ENCODE measurements at places on chromosomes 2 and 18.

GRCh38 chr2:104707056-104707455 lies 146.9 kb upstream of the POU3F3 start:
- no peak for DNase-seq

- DNase-seq, result no peak
Observed at GRCh38 chr18:36329684-36330434, 32.3 kb downstream of the FHOD3 start.

DNA sequence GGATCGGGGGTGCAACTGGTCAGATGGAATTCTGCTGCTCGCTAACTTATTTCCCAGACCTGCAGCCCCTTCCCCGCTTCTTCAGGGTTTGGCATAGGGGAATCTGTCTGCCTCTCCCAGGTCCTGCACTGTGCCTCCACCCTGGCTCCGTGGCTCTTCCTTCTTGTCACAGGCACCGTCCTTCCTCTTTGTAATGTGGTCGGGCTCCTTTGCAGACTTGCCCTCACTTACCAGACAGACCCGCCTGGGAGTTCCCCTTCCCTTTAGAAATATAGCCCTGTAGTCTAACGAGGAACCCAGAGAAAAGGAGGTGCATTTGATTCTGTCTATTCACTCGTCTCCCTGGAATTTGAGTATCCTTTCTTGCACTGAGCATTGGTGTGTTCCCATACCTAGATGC lies 63.9 kb upstream of the PAX8 start:
- DNase-seq, result no peak

GRCh38 chr2:209976698-209977385 lies 25.6 kb upstream of the RPE start:
- DNase-seq, result no peak

DNA sequence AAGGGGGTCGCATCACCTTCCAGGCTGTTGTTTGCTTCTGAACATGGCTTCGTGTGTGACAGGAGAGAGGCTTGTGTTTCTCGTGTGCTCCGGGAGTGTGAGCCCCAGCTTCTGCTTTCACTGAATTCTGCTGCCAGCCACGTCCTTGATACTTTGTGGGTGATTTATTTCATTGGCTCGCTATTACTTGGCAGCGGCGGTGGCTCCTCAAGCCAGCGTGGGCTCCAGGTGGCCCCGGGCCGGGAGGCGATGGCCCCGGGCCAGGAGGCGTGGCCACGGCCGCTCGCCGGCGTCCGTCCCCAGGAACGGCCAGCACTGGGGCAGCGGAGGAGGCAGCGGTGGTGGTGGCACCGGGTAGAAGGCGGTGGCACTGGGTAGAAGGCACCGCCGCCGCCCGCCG lies 63.1 kb downstream of the NAPG start:
- no peak for DNase-seq

GRCh38 chr2:158894078-158894477 lies 74.4 kb upstream of the TANC1 start:
- DNase-seq, result no peak

DNA sequence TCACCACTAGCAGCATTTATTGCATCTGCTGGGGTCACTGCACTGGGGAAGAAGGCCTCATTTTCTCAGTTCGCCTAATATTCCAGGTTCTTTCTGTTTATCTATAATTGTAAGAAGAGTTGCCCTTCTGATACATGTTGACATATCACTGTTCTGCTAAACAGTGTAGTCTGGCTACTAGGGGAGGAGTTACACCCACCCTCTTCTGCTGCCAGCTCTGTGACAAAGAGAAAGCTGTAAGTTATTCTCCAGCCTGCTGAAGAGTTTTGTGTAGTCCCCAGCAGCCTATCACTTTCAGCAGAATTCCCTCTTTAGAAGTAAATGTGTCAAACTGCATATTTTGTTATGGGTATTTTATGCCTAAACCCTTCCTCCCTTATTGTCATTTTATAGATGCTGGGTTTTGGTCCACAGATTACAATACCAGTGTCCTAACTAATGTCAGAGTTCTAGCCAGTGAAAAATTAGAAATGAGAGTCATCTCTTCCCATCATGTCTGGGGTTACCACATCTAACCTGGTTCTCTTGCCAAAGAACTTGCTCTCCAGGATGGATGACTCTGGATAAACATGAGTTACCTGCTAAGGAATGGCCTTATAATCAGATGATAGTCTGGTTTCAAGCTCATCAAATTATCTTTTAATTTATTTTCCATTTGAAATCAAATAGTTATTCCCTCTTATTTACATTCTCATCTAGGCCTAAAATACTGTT lies 5.6 kb upstream of the MBOAT2 start:
- no peak for DNase-seq

GRCh38 chr18:47345291-47345690 lies 93.8 kb upstream of the SKOR2 start:
- DNase-seq, result no peak

- DNase-seq, result no peak
Observed at GRCh38 chr2:76446872-76447271, 736.2 kb upstream of the GCFC2 start.

- DNase-seq, result no peak
Observed at GRCh38 chr2:156703642-156704041, 267.5 kb downstream of the GPD2 start.

DNA sequence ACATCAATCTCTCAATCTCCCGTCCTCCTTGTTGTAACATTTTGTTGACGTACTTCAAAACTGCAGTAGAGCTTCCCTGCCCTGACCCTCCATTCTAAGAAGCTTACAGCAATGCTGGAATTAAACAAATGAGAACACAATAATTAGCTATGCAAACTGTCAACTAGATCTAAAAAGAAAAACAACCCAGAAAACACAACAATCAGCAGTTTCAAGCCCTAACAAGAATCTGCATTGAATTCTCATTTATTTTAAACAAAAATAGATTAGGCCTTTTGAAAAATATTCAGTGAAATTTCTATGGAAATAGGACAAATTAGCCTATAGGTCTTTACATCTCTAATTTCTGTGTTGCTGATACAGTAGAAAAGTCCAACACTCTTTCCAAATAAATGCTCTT lies 807.0 kb upstream of the FSHR start:
- DNase-seq, result no peak

- DNase-seq, result no peak
Observed at GRCh38 chr2:10382354-10383061, 65.6 kb downstream of the ODC1 start.

DNA sequence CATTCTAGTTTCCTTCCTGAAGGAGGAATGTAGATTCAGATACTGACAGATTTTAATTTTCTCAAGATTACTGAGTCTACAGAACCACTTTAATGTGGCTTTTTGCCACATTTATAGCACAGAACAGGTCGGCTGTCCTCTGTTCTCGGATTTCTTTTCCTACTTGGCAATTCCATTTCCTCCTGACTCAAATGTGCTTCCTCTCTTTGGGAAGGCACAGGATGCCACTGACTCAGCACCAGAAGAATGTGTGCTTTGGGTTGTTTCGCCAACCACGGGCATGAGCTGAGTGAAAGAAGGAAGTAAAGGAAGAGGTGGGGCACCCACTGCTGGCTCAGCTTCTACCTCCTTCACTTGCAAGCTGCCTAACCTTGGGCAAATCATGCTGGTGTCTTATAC lies 970.6 kb upstream of the ACVR2A start:
- DNase-seq, result no peak

- DNase-seq, result no peak
Observed at GRCh38 chr18:66623821-66624220, 19.9 kb upstream of the CDH19 start.

DNA sequence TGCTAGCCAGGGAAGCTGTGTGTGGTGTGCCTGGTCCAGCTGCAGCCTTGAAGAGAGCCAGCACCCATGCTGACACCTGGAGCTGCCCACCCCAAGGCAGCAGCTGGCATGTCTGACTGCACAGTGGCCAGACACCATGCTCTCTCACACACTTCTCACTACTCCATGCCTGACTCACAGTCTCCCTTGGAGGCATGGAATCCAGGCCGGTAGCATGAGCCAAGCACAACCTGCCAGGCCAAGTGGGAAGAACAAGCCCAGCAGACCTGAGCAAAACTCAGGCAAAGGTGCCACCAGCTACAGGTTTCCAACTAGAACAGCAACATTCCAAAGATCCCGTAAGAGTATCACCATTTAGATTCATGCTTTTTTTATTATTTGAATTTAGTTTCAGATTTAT lies 625.3 kb upstream of the LRRTM4 start:
- DNase-seq, result no peak

GRCh38 chr2:52145005-52145404 lies 1113.1 kb upstream of the NRXN1 start:
- DNase-seq, result no peak

DNA sequence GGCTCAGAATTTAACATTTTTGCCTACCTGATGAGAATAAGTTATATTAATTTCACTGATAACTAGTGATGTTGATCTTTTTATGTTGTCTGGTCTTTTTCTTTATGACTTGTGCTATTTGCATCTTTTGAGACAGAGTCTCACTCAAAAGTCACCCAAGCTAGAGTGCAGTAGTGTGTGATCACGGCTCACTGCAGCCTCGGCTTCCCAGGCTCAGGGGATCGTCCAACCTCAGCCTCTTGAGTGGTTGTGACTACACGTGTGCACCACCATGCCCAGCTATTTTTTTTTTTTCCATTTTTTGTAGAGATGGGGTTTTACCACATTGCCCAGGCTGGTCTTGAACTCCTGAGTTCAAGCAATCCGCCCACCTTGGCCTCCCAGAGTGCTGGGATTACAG lies 7.5 kb downstream of the SMCHD1 start:
- DNase-seq, result no peak

DNA sequence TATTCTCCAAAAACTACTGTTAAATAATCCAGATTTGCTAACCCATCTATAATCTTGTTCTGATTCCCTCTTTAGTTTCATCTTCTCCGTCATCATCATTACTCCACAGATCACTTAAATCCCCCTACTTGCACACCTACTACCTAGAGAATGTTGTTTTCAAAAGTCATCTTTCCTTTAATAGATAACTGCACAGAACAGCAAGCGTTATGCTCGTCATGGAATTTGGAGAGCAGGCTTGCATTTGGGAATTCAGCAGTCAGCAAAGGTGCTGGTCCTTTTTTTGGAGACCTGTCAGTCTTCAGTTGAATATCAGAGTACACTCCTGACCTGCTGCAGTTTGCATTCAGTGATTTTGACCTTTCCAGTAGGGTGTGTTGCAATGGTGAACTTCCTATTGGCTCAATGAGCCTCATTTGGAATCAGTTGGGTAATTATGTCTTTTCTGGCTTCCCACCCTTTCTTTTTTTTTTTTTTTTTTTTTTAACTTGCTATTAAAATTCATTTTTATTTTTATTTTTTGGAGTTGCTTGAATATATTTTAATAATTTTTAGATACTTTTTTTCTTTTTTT lies 110.6 kb downstream of the HNRNPLL start:
- no peak for DNase-seq

DNA sequence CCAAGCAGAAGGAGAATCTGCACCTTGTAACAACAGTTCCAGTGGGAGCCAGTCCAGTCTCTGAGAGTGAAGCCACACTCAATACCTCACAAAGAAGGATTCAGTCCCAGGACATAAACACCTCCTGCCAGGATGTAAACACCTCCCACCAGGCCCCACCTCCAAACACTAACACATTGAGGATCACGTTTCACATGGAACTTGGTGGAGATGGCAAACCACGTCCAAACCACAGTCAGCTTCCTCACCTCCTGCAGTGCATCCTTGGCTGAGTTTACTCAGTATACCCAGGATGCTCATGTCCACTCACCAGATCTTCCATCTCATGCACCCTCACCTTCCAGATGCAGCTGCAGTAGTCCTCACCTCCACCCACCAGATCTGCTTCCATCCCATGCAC lies 37.8 kb upstream of the TMEM18 start:
- DNase-seq, result no peak

DNA sequence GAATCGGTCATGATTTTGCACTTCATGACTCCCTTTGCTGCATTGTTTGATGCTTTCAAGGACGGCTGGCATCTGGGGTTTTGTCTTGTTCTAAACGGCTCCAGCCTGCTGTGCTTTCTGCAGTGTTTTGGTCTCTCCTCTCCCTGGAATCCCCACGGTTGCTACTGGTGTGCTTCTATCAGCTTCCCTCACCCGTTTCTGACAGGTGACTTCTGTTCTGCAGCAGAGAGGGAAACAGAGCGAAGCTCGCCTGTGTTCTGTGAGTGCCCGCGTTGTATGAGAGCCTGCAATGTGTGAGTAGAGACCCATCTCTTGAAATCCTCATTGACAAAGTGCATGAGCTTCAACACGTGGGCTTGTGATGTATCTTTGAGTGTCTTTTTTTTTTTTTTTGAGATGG lies 102.8 kb downstream of the DCDC2C start:
- DNase-seq, result no peak

DNA sequence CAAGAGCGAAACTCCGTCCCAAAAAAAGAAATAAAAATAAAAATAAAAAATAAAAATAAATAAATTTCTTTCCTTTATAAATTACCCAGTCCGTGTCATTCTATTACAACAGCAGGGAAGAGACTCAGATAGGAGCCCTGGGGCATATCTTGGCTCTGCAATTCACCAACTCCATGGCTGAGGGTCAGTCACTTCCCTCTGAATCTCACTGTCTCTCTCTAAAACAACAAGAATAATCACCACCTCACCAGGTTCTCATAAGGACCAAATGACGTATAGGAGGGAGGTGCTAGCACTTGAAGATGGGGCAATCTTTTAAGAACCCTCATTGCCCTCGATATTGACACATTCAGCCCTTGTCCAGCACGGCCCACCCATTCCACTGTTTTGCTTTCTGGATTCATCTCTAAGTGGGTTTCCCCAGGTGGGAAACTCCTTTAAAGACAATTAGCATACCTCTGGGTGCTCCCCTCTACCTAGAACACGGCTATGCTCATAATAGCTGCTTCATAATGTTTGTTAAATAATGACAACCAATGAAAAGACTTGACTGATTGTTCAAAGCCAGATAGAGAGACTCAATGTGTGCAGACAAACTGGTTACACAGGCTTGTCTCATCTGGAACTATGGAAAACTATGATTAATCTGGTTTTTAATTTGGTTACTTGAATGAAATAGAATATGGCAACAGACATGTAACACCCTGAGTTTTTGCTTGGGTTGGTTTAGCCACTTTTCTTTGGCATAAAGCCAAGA lies 15.1 kb downstream of the MYCN start:
- no peak for DNase-seq

- DNase-seq, result no peak
Observed at GRCh38 chr2:159542101-159542500, 74.2 kb downstream of the BAZ2B start.

- no peak for DNase-seq
Observed at GRCh38 chr2:23544589-23545295, 159.8 kb downstream of the KLHL29 start.

All from activated naive CD4-positive, alpha-beta T cell (primary cell).